ENCODE measurements at places on chromosomes 1 and 21.

DNA sequence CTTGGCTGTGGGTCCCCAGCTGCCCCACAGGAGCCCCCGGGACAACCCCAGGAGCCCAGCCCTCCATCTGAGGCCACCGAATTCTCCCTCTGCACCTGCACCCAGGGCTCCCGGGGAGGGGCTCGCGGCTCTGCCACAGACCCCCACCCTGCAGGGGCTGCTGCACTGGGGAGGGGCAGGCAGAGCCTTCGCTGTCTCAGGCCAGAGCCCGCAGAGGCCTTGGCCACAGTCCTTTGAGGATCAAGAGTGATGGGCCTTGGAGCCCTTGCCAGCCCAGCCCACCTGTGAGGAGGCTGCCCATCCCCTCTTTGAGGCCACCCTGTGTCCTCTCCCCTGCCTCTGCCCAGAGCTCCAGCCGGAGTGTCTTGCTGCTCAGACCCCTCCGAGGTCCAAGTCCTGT, 6.5 kb downstream of the PERM1 start:
- DNase-seq, result no peak

- no peak for DNase-seq
Measured at GRCh38 chr1:7389201-7389905, 381.7 kb upstream of the VAMP3 start.

DNA sequence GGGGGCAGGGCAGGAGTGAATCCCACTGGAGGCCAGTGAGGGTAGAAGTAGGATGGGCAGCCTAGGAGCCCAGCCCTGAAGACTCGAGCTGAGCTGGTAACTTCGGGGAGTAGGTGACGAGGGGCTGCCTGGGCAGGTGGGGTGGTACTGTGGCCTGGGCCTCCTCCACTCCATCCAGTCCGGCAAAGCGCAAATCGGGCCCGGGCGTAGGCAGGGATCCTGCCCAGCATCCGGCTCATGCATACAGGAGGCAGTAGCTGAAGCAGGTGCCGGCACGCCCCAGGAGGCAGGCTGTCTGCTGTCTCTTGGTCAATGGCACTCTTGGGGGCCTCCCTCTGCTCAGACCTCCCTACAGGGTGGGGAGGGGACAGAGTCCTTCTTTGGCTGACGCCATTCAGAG, 1.3 kb upstream of the TNFRSF25 start:
- no peak for DNase-seq

DNA sequence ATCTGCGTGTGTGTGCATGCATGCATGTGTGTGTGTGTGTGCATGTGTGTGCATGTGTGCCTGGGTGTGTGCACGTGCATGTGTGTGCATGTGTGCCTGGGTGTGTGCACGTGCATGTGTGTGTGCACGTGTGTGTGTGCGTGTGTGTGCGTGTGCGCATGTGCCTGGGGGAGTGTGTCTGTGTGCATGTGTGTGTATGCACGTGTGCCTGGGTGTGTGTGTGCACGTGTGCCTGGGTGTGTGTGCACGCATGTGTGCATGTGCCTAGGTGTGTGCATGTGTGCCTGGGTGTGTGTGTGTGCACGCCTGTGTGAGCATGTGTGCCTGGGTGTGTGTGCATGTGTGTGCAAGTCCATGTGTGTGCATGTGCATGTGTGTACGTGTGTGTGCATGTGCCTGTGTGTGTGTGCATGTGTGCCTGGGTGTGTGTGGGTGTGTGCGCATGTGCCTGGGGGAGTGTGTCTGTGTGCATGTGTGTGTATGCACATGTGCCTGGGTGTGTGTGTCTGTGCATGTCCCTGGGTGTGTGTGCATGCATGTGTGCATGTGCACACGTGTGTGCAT, 29.3 kb upstream of the COL6A2 start:
- no peak for DNase-seq

GRCh38 chr1:70509996-70510876, 99.2 kb downstream of the CTH start:
- DNase-seq, result peak; percentile 74

DNA sequence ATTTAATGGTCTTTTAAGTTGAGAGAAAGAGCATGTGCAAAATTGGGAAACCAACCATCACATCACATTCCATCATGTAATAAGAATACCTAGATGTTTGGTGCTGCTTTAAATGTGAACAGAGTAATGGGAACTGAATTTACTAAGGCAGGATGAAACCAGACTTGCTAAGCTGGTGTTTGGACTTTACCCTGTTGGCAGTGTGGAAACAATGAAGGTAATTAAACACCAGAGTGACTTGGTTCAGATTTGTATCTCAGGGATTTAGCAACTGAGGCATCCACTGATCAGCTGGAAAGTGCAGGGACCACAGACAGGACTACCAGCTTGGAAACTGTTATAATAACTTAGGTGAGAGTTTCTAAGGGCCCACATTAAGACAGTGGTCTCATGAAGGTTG, 263.4 kb downstream of the OLFM3 start:
- no peak for DNase-seq

GRCh38 chr1:38326135-38326534, 279.5 kb upstream of the POU3F1 start:
- no peak for DNase-seq

DNA sequence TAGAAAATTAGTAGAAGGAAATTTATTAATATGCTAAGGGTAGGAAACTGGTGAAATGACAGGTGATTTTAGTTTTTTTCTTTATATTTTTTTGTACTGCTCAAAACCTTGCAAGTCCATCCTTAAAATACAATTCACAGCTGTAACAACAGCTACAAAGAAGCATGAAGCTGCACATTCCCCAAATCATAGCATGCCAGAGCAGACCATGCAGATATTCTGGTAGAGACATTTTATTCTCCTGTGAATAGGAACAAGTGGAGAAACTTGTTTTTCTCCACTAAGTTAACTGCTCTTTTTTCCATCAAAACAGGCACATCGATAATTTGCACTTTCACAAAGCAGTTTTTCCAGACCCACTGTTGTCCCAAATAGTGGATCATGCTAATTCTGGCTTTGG, 1125.7 kb downstream of the BRINP3 start:
- no peak for DNase-seq

DNA sequence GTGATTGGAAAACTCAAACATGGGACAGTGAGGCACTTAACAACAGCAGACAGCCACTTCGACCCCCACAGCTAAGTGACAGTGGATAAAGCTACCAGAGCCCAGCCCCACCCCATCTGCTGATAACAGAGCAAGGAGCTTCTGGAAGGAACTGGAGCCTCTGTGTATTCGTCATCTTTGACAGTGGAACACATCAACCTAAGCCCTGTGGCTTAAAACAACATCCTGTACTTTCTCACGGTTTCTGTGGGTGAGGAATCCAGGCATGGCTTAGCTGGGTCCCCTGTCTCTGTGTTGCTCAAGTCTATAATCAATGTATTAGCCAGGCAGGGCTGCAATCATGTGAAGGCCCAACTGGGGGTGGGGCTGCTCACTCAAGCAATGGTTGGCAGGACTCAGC, 18.4 kb upstream of the SIPA1L2 start:
- DNase-seq, result no peak

GRCh38 chr1:33055210-33056008, 18.7 kb upstream of the AK2 start:
- no peak for DNase-seq

GRCh38 chr1:41495210-41495948, 10.9 kb upstream of the EDN2 start:
- DNase-seq, result peak; percentile 18

- DNase-seq, result no peak
Measured at GRCh38 chr21:44260791-44261631, 686 bp downstream of the DNMT3L start.

DNA sequence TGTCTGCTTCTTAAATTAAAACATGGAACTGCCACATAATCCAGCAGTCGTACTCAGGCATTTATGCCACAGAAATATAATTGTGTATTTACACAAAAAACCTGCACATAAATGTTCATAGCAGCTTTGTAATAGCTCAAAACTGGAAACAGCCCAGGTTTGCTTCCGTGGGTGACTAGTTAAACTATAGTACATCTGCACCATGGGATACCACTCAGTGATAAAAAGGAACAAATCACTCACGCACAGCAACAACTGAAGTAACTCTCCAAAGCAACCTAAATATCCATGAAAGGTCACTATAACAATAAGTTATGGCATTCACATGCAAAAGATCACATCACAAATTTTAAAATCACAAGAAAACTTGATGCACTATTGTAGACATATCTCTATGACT, 64.4 kb downstream of the KCNT2 start:
- DNase-seq, result no peak

DNA sequence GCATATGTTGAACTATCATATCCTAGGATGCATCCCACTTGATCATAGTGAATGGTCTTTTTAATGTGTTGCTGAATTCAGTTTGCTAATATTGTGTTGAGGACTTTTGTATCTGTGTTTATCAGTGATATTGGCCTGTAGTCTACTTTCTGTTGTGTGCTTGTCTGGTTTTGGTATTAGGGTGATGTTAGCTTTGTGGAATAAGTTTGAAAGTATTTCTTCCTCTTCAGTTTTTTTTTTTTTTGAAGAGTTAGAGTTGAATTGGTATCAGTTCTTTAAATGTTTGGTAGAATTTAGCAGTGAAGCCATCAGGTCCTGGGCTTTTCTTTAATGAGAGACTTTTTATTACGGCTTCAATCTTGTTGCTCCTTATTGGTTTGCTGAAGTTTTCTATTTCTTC, 162.3 kb downstream of the VAV3 start:
- no peak for DNase-seq

- no peak for DNase-seq
Measured at GRCh38 chr1:107690491-107690890, 274.5 kb downstream of the VAV3 start.

GRCh38 chr1:248599396-248599795, 1.9 kb upstream of the OR2T10 start:
- DNase-seq, result no peak

DNA sequence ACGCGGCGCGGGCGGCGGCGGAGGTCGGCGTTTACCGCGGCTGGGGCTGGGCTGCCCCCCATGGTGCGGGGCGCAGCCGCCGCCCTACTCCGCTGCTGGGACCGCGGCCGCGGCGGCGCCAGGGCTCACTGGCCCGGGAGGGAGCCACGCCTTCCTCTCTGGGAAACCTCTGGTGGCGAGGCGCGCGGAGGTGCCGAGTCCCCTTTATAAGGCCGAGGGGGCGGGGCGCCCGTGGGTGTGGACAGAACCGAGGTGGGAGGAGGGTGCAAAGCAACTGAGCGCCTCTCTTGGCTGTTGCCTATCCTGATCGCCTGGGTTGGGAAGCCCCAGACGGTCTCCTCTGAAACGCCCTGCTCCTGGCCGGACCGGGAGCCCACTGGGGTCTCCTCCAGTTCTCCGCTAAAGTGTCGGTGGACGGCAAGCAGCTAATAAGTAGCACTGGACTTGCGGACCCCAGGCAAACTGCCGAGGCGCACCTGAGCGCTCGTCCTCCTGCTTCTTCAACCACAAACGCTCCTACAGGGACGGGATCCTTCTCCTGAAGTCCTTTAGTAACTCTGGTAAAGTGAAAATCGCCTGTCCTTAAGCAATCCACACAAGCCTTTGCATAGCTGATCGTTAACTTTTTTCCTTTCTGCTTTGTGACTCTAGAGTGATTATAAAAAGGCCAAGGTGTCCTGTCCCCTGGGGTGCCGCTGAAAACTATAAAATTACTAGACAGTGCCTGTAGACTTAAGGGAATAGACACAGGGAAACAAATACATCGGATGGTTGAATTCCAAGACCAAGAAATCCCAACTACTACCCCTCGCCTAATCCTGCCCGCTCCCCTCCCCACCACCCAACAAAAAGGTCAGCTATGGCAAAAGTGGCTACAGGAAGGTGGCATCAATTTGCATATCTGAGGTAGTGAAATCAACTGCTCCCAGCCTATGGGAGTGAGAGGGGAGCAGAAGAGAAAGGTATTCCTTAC, at the start of gene PTGER3:
Gene PTGER3 (minus strand): TSS at position 182 of the 973 bp plus-strand sequence. CDS start 239 bp downstream, outside the sequence.
- peak; percentile 9 for DNase-seq

GRCh38 chr1:116377541-116378529, 4.8 kb downstream of the ATP1A1 start:
- DNase-seq, result no peak

GRCh38 chr1:200737647-200738291, 924 bp upstream of the CAMSAP2 start:
- DNase-seq, result no peak

DNA sequence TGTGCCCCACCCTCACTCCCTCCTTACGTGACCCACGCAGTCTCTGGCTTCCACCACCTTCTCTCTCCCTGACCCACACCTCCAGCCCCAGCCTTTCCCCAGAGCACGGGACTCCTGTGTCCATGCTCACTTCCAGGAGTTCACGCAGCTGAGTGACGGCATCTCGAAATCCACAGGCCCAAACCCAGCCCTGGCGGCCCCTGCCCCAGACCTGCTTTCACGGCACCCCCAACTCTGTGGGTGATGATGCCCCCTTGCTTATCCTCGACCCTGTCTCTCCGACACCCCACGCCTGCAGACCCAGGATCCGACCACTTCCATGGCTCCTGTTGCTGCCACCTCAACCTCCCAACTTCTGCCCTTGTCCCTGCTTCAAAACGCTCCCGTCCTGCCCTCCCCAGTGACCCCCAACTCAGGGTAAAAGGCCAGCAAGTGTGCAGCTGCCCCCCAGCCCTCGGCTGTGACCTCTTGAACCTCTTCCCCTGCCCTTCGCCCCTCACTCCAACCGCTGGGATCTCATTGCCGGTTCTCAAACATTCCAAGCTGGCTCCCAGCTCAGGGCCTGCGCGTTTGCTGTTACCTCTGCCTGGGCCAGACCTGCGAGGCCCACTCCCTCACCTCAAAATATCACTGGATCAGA, 30.4 kb upstream of the LAPTM5 start:
- no peak for DNase-seq

- no peak for DNase-seq
Measured at GRCh38 chr1:226985239-226985838, 45.2 kb downstream of the COQ8A start.

GRCh38 chr1:67689267-67690017, 4.4 kb downstream of the GADD45A start:
- DNase-seq, result no peak

GRCh38 chr1:203286161-203286984, 18.9 kb upstream of the BTG2 start:
- peak; percentile 63 for DNase-seq

GRCh38 chr1:243539636-243540035, 283.8 kb downstream of the SDCCAG8 start:
- no peak for DNase-seq

DNA sequence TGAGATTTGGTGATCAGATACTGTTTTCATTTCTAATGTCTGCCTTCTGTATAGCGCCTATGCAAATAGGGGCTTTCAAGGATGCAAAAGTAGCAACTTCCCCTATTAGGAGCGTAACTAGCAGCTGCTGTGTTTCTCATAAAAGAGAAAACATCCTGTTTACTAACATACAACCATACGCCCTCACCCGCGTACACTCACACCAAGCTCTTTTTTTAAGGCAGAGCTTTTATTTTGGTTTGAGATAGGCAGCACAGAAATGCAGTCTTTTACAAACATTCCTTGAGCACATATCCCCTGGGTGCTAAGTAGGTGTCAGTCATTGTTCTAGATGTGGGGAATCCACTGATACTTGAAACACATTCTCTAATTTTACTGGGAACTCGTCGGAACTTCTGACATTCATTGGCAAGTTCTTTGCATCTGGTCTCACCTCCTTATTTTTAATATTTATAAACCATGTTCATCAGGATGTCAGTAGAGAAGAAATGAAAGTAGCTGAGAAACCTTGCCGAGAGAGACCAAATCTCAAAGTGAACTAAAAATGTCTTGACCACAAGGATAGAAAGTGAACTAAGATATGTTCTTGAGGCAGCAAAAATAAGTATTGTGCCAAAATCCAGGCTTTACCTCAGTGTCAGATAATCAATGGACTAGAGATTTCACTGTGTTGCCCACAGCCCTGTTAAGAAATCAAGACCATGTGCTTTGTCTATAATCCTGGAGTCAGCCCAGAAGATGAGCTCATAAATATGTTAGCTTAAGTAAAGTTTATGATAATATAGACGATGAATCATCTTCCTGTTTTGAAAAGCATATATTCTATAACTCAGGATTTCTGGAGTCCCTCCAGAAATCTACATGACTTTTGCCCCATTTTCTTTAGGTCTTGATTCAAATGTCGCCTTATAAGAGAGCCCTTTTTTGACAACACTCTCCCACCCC, 350.9 kb downstream of the ST6GALNAC3 start:
- DNase-seq, result no peak
